ENCODE measurements at places on chromosomes 11 and 22. TPM values are rescaled to one million over a fixed set of nuclear protein-coding genes. Genes with fewer than 3 reads are reported as not detected.
A peak's percentile ranks its signal among the peaks of the same experiment; 100 is the strongest.

GRCh38 chr11:3091846-3092602 is 34.8 kb upstream of the CARS1 start:
- no peaks in the 10 kb centered on the region for H3K4me1 ChIP-seq
- no peak overlapping the region for H3K4me3 ChIP-seq
- no peaks in the 10 kb centered on the region for H3K27me3 ChIP-seq
- peaks cover 11% of the 10 kb centered on the region for H3K36me3 ChIP-seq

GRCh38 chr11:44753961-44754645 is 27.3 kb downstream of the TSPAN18 start:
- H3K4me1 ChIP-seq, result peaks cover 10% of the 10 kb centered on the region
- no peak overlapping the region for H3K27ac ChIP-seq
- DNase-seq, result no peak
- no peaks in the 10 kb centered on the region for H3K27me3 ChIP-seq
- H3K36me3 ChIP-seq, result no peaks in the 10 kb centered on the region
- no peak overlapping the region for H3K4me3 ChIP-seq

DNA sequence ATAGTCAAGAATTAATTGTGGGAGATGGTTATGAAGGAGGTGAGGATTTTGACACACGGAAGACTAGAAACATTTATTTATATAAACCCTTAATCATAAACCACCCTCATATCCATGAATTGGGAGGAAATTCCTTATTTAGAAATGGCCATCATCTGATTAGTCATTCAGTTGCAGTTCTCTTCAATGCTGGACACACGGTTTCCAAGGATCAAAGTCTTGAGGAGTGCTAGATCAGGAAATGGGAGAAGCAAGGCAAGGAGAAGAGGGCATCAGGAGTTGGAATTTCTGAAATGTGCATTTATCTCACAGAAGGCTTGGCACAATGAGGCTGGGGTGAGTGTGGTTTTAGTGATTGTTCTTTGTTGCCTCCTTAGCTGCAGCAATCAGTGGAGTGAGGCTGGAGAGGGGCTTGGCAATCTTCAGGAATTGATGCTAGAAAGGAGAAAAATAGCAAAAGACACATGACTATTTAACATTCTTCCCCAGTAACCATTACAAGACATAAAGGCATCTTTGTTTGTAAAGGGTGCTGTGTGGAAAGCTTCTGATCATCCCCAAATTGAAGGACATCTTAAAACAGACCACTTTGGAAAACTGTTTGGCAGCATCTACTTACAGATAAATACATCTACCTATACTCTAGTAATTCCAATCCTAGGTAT is 21.6 kb upstream of the GDPD4 start:
- no peak overlapping the region for H3K27ac ChIP-seq
- no peaks in the 10 kb centered on the region for H3K27me3 ChIP-seq
- H3K4me1 ChIP-seq, result no peaks in the 10 kb centered on the region
- no peak overlapping the region for H3K4me3 ChIP-seq
- DNase-seq, result no peak
- H3K36me3 ChIP-seq, result no peaks in the 10 kb centered on the region

DNA sequence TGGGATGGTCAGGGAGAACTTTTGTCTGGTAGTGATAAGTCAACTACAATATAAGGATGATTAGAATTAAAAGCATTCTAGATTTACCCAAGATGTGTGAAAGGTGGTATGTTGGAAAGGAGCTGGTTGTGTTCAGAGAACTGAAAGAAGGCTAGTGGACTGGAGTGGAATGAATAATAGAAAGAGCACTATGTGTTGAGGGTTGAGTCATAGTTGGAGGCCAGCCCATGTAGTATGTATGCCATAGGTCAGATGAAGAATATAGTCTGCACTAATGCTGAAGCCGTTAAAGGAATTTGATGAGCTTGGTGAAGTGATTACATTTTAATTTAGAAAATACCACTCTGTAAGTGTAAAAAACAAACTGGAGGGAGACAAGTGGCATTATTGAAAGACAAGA is 514.1 kb downstream of the CNTN5 start:
- no peaks in the 10 kb centered on the region for H3K27me3 ChIP-seq
- H3K4me3 ChIP-seq, result no peak overlapping the region
- no peak overlapping the region for H3K27ac ChIP-seq
- no peaks in the 10 kb centered on the region for H3K4me1 ChIP-seq
- no peaks in the 10 kb centered on the region for H3K36me3 ChIP-seq

DNA sequence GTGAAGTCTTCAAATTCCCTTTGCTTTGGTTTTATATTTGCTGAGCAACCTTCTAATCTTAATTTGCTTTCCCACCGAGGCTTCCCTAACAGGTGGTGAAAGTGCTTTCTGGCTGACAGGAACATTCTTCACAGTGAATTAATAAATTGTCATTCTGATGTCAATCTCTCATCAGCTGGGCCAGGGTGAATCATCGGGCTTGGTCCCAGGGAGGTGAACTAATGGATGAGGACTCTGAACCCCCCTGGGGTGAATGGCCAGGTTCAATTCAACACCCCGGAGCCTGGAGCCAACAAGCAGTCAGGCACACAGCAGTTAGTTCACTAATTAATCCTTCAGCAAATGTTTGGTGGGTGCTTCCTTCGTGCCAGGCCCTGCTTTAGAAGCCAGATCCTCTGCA is 155.4 kb upstream of the PDGFD start:
- no peaks in the 10 kb centered on the region for H3K27me3 ChIP-seq
- no peak overlapping the region for H3K4me3 ChIP-seq
- H3K4me1 ChIP-seq, result no peaks in the 10 kb centered on the region
- no peak overlapping the region for H3K27ac ChIP-seq
- DNase-seq, result no peak

DNA sequence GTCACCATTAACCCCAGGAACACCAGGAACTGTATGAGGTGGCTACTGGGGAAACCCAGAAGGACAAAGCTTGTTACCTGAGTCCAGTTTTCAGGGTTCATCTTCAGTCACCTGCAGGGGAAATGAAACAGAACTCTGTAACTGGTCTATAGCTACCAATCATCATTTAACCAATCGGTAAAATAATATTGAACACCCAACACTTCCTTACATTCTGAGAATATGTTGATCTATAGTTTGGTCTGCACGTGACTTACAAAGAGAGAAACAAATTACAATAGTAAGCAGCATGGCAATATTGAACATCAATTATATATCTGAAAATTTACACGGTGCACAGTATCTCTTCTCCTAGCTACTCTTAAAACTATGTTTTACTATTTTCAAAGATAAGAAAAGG is at the start of gene OR6T1:
OR6T1 (minus strand) TSS at position 101 of the 400 bp plus-strand sequence; CDS start at position 101, 0 bp downstream.
- no peak for DNase-seq
- H3K36me3 ChIP-seq, result no peaks in the 10 kb centered on the region
- no peaks in the 10 kb centered on the region for H3K27me3 ChIP-seq
- H3K4me3 ChIP-seq, result no peak within 1 kb of the TSS
- H3K27ac ChIP-seq, result no peak within 1 kb of the TSS

- peaks cover 3% of the 10 kb centered on the region for H3K4me1 ChIP-seq
- no peak overlapping the region for H3K4me3 ChIP-seq
- H3K36me3 ChIP-seq, result no peaks in the 10 kb centered on the region
- DNase-seq, result no peak
- H3K27ac ChIP-seq, result no peak overlapping the region
- no peaks in the 10 kb centered on the region for H3K27me3 ChIP-seq
Observed at GRCh38 chr11:82871646-82872045, 28.6 kb downstream of the PRCP start.

- no peak for DNase-seq
- peaks cover 5% of the 10 kb centered on the region for H3K36me3 ChIP-seq
- H3K4me1 ChIP-seq, result peaks cover 5% of the 10 kb centered on the region
Observed at GRCh38 chr22:38315823-38316363, 1.3 kb downstream of the CSNK1E start.

GRCh38 chr11:35962369-35963138 is 18.7 kb downstream of the LDLRAD3 start:
- no peaks in the 10 kb centered on the region for H3K36me3 ChIP-seq
- no peak overlapping the region for H3K4me3 ChIP-seq
- DNase-seq, result peak; percentile 58
- no peaks in the 10 kb centered on the region for H3K4me1 ChIP-seq

DNA sequence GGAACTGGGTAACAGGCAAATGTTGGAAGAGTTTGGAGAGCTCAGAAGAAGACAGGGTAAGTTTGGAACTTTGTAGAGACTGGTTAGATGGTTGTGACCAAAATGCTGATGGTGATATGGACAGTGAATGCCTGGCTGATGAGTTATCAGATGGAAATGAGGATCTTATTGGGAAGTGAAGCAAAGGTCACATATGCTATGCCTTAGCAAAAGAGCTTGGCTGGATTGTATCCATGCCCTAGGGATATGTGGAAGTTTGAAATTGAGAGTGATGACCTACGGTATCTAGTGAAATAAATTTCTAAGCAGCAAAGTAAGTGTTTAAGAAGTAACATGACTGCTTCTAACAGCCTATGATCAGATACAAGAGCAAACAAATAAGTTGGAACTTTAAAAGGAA is 17.8 kb downstream of the BBOX1 start:
- no peaks in the 10 kb centered on the region for H3K36me3 ChIP-seq
- no peaks in the 10 kb centered on the region for H3K27me3 ChIP-seq
- H3K27ac ChIP-seq, result no peak overlapping the region
- no peak overlapping the region for H3K4me3 ChIP-seq
- DNase-seq, result no peak

GRCh38 chr22:47205081-47205491 is 442.6 kb downstream of the TBC1D22A start:
- H3K27ac ChIP-seq, result no peak overlapping the region
- peaks cover 34% of the 10 kb centered on the region for H3K4me1 ChIP-seq
- H3K4me3 ChIP-seq, result no peak overlapping the region
- no peaks in the 10 kb centered on the region for H3K36me3 ChIP-seq
- H3K27me3 ChIP-seq, result no peaks in the 10 kb centered on the region

- no peak overlapping the region for H3K4me3 ChIP-seq
- H3K27me3 ChIP-seq, result no peaks in the 10 kb centered on the region
- DNase-seq, result peak; percentile 32
- H3K27ac ChIP-seq, result peak overlapping the region; percentile 33
- peaks cover 25% of the 10 kb centered on the region for H3K4me1 ChIP-seq
Observed at GRCh38 chr11:20031155-20032001, 128.9 kb downstream of the DBX1 start.

GRCh38 chr11:126992065-126992803 is 8.3 kb downstream of the KIRREL3 start:
- H3K4me3 ChIP-seq, result no peak overlapping the region
- H3K36me3 ChIP-seq, result no peaks in the 10 kb centered on the region
- H3K27me3 ChIP-seq, result no peaks in the 10 kb centered on the region
- DNase-seq, result no peak

DNA sequence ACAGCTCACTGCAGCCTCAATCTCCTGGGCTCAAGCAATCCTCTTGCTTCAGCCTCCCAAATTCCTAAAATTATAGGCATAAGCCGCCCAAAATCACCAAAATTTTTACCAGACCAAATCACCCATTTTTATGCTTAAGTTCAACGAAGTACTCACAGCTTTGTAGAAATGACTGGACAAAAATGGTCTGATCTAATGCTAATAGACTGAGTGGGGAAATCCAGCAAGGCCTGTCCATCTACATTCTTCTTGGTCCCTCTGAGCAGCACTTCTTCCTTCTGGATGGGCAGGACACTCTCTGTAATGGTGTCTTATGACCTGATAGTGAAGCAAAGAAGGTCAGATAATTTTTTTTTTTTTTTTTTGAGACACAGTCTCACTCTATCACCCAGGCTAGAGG is 18.7 kb upstream of the OR6X1 start:
- H3K4me3 ChIP-seq, result no peak overlapping the region
- H3K27ac ChIP-seq, result no peak overlapping the region
- no peaks in the 10 kb centered on the region for H3K4me1 ChIP-seq
- no peaks in the 10 kb centered on the region for H3K27me3 ChIP-seq
- H3K36me3 ChIP-seq, result no peaks in the 10 kb centered on the region

- no peaks in the 10 kb centered on the region for H3K27me3 ChIP-seq
- no peaks in the 10 kb centered on the region for H3K36me3 ChIP-seq
- peaks cover 12% of the 10 kb centered on the region for H3K4me1 ChIP-seq
- H3K4me3 ChIP-seq, result no peak overlapping the region
- H3K27ac ChIP-seq, result no peak overlapping the region
- no peak for DNase-seq
Observed at GRCh38 chr11:64987998-64988854, 8.5 kb downstream of the BATF2 start.

- no peaks in the 10 kb centered on the region for H3K4me1 ChIP-seq
- H3K4me3 ChIP-seq, result no peak overlapping the region
- H3K27me3 ChIP-seq, result no peaks in the 10 kb centered on the region
- no peaks in the 10 kb centered on the region for H3K36me3 ChIP-seq
- H3K27ac ChIP-seq, result no peak overlapping the region
Observed at GRCh38 chr22:36085476-36086169, 57.0 kb upstream of the RBFOX2 start.

- H3K4me3 ChIP-seq, result no peak overlapping the region
- no peaks in the 10 kb centered on the region for H3K36me3 ChIP-seq
- H3K27ac ChIP-seq, result no peak overlapping the region
- no peaks in the 10 kb centered on the region for H3K27me3 ChIP-seq
- no peak for DNase-seq
- H3K4me1 ChIP-seq, result peaks cover 3% of the 10 kb centered on the region
Observed at GRCh38 chr11:62044639-62045121, 77.2 kb upstream of the FTH1 start.

DNA sequence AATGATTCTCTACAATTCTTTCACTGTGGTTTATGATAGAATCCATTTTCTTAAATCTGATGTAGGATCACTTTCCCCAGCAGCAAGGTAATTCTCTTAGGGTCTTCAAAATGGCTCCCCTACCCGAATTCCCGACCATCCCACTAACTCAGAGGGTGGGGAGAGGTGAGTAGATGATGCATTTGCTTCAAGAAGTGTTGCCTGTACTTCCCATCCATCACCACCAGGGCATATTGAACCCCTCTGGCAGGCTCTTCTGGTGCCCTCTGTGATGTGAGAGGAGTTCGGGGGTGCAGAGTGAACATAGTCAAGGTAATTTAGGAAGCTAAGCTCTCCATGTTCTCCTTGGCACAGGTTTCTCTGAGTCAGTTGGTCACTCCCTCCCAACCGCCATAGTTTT is 52.3 kb downstream of the ZNRF3 start:
- H3K27me3 ChIP-seq, result no peaks in the 10 kb centered on the region
- H3K4me3 ChIP-seq, result no peak overlapping the region
- no peaks in the 10 kb centered on the region for H3K36me3 ChIP-seq

- no peak overlapping the region for H3K4me3 ChIP-seq
- no peaks in the 10 kb centered on the region for H3K27me3 ChIP-seq
- H3K36me3 ChIP-seq, result peaks cover 3% of the 10 kb centered on the region
- no peak for DNase-seq
- peak overlapping the region; percentile 41 for H3K27ac ChIP-seq
Observed at GRCh38 chr11:78230161-78230877, 41.6 kb downstream of the USP35 start.

GRCh38 chr11:131924001-131924400 is 553.6 kb downstream of the NTM start:
- H3K4me1 ChIP-seq, result no peaks in the 10 kb centered on the region
- no peak for DNase-seq

The YPEL1 gene
- 3.0 TPM for polyA plus RNA-seq

The DRD2 gene
- polyA plus RNA-seq, result not detected

The CASP4 gene
- 188 TPM for polyA plus RNA-seq

The CRYBB1 gene
- 0.14 TPM for polyA plus RNA-seq

The ANO1 gene
- 3.2 TPM for polyA plus RNA-seq

The DAGLA gene
- polyA plus RNA-seq, result 3.0 TPM

The DRICH1 gene
- 0.47 TPM for polyA plus RNA-seq

The MUC2 gene
- 0.37 TPM for polyA plus RNA-seq

The SLC25A1 gene
- polyA plus RNA-seq, result 49.1 TPM

The OR5J2 gene
- polyA plus RNA-seq, result not detected

The BATF2 gene
- polyA plus RNA-seq, result 7.4 TPM

The EED gene
- polyA plus RNA-seq, result 18.9 TPM

The RAG2 gene
- not detected for polyA plus RNA-seq
